ENCODE measurements at places on chromosomes 4 and X.

DNA sequence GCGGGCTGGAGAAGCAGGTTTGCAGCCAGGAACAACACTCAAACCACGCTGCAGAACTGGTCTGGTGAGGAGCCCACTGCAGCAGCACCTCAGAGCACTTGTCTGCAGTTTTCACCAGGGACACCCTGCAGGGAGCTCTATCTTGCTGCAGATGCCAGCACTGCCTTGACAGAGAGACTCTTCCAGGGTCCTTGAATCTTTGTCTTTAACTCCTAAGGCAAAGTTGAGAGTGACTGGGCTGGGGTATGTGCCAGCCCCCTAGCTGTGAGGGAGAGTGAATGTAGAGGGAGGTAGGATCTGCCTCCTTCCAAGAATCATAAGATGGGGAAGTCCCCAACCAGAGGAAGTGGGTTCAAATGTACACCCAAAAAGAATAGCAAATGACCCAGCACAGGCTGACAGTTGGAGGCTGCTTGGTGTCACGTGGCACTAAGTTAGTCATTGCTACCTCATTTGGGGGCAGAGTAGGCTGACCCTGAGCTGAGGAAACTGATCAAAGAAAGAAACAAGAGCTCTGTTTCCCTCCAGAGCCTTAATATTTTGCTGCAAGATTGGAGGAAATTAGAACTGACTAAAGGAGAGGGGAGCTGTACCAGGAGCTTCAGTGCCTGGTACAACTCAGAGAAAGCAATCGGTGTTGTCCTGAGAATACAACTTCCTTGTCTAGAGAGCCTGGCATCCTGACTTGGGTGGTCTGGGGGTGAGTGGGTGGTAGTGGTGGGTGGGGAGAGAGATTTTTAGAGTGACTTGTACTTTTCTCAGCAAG, 28.2 kb upstream of the HUWE1 start:
- DNase-seq: peak; percentile 46

- DNase-seq: no peak
Measured at GRCh38 chr4:87904639-87905160, 70.8 kb upstream of the SPP1 start.

GRCh38 chrX:114787061-114787460, 203.2 kb downstream of the HTR2C start:
- DNase-seq: no peak

GRCh38 chrX:129925305-129926092, 19.5 kb downstream of the UTP14A start:
- peak; percentile 55 for DNase-seq

- no peak for DNase-seq
Measured at GRCh38 chrX:20231598-20231997, 35.1 kb downstream of the RPS6KA3 start.

GRCh38 chrX:7127056-7127455, 20.5 kb upstream of the STS start:
- no peak for DNase-seq
